ENCODE measurements at places on chromosomes 2 and 18. TPM values are rescaled to one million over a fixed set of nuclear protein-coding genes. Genes with fewer than 3 reads are reported as not detected.

Gene DARS1
- 52.7 TPM for total RNA-seq

Gene TMEM182
- 4.6 TPM for total RNA-seq

Gene PLEKHH2
- total RNA-seq = 0.75 TPM

Gene SERPINB4
- total RNA-seq = 0.17 TPM

Gene DNAJC5G
- not detected for total RNA-seq

Gene SP140
- total RNA-seq = 0.28 TPM

Data from A549 treated with CpdA at 1 μM for 4 hours (cell line).